ENCODE measurements at places on chromosomes 6 and 20.

- no peak for DNase-seq
Measured at GRCh38 chr6:141675957-141676356, 456.8 kb upstream of the GJE1 start.

DNA sequence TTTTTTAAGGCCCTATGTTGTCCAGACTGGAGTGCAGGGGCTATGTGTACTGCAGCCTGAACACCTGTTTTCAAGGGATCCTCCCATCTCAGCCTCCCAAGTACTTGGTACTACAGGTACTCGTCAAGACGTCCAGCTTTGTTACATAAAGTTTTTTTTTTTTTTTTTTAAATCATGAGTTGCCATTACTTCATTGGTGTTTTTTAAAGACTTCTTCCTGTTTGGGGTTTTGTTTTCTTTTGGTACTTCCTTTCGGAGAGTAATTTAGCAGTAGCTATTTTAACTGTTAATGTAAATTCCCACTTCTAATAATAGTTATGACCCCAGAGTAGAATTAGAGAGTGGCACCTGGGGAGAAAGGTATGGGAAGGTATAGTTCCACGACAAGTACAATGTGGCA lies 10.5 kb downstream of the ZNFX1 start:
- DNase-seq: no peak

- DNase-seq: no peak
Measured at GRCh38 chr20:45413479-45413878, 2.5 kb upstream of the PIGT start.

DNA sequence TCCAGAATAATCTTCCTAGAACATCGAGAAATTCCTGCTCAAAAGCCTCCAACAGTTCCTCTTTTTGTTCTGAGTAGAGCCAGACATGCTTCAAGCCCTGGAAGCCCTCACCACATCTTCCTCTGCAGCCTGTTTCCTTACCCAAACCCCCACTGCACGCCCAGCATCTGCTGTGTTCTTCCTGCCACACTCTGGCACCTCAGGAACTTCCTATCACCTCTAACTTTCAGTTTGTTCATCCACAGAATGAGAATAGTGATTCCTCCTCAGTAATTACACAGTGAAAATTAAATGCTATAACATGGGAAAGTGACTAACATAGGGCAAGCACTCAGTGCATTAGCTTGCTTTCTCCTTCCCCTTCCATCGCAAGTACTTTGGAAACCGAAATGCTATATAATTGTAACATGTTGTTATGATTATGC lies 26.3 kb downstream of the C6orf89 start:
- DNase-seq: no peak

DNA sequence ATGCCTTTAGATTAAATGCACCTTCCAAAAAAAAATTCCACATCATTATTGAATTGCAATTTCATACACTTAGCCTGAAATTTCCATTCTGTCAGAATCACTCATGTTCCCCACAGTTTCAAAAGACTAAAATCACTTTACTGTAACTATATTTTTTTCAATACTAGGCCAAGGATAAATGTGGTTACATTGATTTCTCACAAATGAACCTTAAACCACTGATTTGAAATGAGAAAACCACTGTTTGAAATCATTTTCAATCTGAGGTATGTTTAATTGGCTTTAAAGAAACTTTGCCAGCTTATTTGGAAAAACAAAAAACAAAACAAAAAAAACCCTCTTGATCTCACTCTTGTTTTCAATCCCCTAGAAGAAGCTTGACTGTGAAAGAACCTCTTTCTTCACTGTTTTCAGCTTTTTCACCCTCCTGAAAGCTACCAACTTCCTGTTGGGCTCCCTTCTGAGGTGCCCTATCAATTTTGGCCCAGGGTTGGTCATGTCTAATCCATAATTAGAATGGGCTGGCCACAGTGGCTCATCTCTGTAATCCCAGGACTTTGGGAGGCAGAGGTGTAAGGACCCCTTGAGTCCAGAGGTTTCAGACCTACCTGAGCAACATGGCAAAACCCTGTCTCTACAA lies 242.5 kb downstream of the ADGRG6 start:
- no peak for DNase-seq

DNA sequence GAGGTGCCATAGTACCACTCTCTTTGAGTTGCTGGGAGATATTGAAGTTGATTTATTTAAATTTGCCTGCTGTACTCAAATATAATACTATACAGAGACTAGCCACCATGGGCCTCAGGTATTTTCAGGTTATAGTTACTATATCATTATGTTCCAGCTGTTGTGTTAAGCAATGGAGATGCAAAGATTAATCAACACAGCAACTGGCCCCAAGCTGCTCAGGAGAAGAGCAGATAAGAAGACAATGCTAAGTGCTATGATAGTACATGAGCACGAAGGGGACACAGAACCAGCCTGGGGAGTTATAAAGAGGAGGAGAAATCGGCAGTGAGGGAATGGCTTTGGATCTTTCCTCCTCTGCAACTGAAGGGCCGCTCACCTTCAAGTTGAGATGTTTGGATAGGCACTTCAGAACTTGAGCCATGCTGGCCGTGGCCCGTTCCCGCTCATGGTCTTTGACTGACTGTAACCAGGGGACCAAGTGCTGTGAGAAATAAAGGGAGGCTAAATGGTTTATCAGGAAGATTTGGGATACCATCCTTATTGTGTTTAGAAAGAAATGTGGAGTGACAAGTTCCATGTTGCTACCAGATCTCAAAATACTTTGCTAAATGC lies 24.3 kb upstream of the RPN2 start:
- DNase-seq: no peak

- DNase-seq: no peak
Measured at GRCh38 chr20:13758884-13759283, 25.8 kb downstream of the ESF1 start.

- no peak for DNase-seq
Measured at GRCh38 chr20:58303547-58303946, 6.0 kb upstream of the RAB22A start.

DNA sequence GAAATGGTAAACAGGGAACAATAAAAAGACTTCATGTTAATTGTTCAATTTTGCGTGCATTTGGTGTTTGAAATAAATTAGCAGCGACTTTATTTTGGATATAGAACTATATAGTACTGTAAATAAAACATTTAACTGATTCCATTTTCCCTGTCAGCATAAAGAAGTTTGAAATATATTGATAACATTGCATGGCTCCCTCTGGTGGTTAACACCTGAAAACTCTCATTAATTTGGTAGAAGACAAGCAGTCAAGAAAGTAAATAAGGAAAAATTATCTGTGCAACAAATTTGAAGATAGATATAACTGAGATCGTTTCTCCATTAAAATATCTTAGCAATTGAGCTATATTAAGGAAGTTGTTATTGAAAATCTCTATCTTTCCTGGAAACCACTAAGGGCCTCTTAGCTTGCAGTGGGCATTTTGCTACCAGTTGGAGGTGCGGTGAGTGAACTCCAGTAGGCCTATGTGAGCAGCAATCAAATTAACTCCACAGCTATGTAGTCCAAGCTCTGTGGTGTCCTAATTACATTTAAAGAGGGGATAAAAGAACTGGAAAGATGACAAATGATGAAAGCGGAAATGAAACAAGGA lies 435.7 kb upstream of the FKBP1C start:
- no peak for DNase-seq

DNA sequence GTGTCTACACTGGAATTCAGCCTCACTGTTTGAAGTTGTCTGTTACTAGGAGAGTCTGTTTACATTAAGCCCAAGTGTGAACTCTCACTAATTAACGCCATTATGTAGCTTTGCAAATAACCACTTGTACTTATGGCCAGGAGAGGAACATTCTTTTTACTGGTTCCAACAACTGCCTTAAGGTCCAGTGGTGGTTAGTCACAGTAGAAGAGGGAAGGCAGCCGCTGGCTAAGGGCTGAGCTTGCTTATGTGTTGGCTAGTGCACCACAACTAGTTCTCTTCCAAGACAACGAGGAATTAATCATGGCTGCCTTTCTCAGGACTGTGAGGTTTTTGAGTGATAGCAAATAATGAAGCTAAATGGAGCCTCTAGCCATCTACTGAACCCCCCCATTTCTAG lies 14.9 kb upstream of the SLC22A23 start:
- no peak for DNase-seq

DNA sequence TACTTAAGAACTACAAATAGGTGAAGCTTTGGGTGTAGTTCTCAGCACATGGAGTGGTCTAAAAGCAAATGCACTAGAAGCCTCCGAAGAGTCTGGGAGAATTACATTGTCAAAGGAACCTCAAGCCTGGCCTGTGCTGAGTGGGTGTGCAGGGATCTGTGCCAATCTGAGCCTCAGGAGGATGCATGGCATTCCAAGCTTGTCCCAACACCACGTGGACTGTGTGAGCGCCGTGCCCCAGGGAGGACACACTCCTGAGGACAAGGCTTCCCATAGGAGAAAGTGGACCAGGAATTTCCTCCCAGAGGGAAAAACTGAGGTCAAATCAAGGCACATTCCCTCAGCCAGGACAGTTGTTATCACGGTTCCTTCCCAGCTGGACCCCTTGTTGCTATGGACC lies 185.8 kb downstream of the QKI start:
- no peak for DNase-seq

- DNase-seq: no peak
Measured at GRCh38 chr6:101458826-101459225, 65.3 kb downstream of the GRIK2 start.

GRCh38 chr6:36688063-36688738 lies 9.4 kb upstream of the RAB44 start:
- DNase-seq: no peak

DNA sequence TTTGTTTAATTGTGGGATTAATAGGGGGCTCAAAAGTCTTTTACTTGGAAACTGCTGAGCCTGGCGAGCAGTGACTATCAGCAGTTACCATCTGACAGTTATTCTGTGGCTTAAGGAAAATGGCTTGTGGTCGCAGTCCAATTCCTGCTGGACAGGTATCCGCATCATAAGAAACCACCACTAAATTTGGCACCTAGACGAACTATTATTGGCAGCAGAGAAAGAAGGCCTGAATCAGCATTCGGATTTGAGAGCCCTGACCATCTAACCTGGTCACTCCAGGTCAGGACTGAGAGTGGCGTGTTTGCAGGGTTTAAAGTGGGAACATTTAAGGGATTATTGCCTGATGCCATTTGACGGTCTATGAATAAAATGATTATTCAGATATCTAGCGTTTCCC lies 146.4 kb downstream of the RPS12 start:
- DNase-seq: no peak

- DNase-seq: no peak
Measured at GRCh38 chr6:137877606-137878005, 10.5 kb downstream of the TNFAIP3 start.

GRCh38 chr6:46688117-46688965 lies 656 bp downstream of the TDRD6 start:
- DNase-seq: no peak

GRCh38 chr20:52754366-52754765 lies 217.8 kb upstream of the TSHZ2 start:
- DNase-seq: no peak

DNA sequence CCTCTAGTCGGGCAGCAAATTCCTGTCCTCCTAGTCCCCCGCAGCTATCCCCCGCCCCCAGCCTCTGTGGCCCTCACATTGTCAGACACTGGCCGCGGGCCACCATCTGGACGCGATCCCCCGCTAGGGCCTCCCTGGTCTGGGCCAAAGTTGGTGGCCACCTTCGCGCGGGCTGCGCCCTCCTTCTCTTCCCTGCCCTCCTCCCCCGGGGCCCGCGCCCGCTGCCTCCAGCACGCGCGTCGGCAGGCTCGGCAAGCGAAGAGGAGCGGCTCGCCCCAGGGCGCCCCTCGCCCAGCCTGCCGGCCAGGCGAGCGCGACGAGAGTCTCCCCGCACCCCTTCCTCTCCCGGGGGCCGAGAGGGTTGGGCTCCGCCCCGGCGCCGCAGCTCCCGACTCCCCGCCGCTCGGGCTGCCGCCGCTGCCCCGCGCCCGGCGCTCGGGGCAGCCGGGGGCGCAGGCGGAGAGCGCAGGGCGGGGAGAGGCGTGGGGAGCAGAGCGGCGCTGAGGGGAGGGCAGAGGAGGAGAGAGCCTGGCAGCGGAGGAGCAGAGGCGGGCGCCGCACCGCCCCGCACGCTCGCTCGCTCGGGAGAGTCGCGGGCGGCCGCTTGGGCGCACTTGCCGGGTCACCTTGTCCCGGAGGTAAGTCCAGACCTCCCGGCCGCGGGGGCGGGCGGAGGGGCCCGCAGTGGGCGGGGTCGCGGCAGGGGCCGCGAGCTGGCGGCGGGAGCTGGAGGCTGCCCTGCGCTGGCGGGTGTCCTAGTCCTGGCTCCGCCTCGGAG lies at the start of gene SYNDIG1:
Gene SYNDIG1, plus strand, starts transcription at position 514 of the 778 bp plus-strand sequence. CDS start 73,469 bp downstream, outside the sequence.
- no peak for DNase-seq

DNA sequence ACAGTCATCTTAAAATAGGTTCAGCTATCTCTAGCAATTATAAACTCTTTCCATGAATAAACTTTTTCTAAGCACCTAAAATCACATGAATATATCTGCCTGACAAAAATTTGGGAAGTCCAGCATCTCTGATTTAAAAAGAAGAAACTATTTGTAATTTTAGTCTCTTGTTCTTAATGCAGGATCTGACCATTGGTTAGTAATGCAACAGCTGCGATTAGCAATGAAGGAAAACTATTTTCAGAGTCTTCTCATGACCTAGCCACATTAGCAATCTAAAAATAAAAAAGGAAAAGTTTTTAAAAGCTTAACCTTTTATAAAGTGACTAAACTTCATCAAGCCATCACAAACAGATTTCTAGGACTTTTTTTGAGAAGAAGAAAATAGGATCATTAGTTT lies 97.5 kb downstream of the PTPRK start:
- no peak for DNase-seq

DNA sequence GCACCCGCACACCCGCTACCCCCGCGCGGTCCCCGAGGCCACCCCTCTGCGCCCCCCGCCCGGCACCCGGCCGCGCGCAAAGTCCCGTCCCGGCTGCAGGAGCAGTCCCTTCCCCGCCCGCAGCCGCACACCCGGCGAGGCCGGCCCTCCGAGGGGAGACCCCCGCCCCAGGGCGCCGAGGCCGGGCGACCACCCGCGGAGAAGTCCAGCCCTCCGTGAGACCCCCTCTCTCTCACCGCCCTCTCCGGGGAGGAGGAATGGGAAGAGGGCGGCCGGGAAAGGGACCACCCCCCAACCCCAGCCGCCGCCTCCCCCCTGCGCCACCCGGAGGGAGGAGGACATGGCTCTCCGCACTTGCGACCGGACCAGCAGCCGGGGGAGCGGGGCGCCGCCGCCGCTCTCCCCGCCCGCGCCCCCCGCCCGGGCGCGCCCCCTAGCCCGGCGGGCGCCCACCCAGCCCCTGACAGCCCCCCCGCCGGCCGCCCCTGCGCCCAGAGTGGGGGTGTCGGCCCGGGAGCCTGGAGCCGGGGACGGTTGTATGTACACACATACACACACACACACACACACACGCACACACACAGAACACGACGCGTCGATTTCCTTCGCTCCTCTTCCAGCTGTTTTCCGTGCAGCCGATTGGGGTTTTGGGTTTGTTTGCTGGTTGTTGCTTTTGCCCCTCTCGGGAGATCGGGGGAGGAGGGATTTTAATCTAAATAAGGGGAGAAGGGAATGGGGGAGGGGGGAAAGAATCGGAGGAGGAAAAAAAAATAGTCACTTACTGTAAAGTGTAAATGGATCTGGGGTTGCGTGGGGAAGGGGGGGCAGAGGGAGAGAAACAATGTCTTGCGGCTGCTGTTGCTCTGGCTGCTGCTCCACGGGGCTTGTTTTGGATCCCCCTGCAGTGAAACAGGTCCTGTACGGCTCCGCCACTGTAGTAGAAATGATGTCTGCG lies at the start of gene ATXN1:
Gene ATXN1, minus strand, starts transcription at position 945 of the 955 bp plus-strand sequence.
- DNase-seq: peak; percentile 64

- DNase-seq: no peak
Measured at GRCh38 chr20:41225091-41225490, 87.7 kb downstream of the PLCG1 start.

- no peak for DNase-seq
Measured at GRCh38 chr20:60211618-60212463, 253.6 kb downstream of the CDH26 start.

Measured in hepatic stellate cell (primary cell).